ENCODE measurements at places on chromosomes 3 and 15.
A peak's percentile ranks its signal among the peaks of the same experiment; 100 is the strongest.

- no peak for DNase-seq
Observed at GRCh38 chr3:34582055-34582454, 783.6 kb downstream of the PDCD6IP start.

- DNase-seq, result no peak
Observed at GRCh38 chr3:111747490-111747889, 111.6 kb upstream of the PHLDB2 start.

DNA sequence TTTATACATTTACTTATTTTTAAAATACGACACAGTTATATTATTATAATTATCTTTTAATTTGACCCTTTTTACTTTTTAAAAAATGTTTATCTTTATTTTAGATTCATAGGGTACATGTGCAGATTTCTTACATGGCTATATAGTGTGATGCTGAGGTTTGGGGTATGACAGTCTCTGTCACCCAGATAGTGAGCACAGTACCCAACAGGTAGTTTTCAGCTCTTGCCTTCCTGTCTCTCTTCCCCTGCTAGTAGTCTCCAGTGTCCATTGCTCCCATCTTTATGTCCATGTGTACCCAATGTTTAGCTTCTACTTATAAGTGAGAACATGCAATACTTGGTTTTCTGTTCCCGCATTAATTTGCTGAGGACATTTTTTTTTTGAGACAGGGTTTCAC, 21.8 kb upstream of the KCNMB2 start:
- no peak for DNase-seq

DNA sequence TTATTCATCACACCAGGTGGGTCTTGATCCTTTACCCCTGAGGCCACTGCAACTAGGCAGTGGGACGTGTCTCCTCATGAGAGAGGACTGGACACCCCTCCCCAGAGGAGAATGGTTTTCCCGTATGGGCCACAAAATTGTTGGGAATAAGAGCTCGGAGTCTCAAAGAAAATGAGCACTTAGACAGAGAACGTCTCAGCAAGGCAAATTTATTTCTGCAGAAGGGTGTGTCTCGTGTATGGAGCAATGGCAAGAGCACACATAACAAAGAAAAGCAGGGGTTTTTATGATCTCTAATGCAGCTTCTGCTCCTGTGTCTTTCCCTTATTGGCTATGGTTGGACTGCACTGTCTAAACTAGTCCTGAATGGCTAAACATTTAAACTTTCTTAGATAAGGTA, 803.5 kb downstream of the PLOD2 start:
- DNase-seq, result no peak

- no peak for DNase-seq
Observed at GRCh38 chr3:184944241-184944640, 132.3 kb downstream of the VPS8 start.

DNA sequence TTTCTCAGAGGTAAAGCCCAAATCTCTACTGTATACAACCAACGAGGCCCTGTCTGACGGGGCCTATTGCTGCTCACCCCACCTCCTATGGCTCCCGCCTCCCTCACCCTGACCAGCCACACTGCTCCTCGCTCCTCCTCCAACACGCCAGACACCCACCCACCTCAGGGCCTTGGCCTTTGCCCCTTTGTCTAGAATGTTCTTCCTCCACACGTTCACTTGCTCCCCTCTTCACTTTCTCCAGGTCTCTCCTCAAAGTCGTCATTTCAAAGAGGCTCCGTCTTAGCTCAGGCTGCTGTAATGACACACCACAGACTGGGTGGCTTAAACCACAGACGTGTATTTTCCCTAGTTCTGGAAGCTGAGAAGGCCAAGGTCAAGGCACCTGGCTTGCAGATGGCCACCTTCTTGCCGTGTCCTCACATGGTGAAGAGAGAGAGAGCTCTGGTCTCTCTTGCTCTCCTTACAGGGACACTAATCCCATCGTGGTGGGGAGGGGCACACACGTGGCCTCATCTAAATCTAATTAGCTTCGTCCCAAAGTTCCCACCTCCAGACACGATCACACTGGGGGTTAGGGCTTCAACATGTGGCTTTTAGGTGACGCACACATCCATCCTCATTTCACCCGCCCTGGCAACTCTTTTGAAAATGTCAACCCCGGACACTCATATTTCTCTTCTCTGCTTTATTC, 98.2 kb downstream of the TLE3 start:
- no peak for DNase-seq

- DNase-seq, result peak; percentile 91
Observed at GRCh38 chr3:71415681-71416122, 167.8 kb downstream of the FOXP1 start.

DNA sequence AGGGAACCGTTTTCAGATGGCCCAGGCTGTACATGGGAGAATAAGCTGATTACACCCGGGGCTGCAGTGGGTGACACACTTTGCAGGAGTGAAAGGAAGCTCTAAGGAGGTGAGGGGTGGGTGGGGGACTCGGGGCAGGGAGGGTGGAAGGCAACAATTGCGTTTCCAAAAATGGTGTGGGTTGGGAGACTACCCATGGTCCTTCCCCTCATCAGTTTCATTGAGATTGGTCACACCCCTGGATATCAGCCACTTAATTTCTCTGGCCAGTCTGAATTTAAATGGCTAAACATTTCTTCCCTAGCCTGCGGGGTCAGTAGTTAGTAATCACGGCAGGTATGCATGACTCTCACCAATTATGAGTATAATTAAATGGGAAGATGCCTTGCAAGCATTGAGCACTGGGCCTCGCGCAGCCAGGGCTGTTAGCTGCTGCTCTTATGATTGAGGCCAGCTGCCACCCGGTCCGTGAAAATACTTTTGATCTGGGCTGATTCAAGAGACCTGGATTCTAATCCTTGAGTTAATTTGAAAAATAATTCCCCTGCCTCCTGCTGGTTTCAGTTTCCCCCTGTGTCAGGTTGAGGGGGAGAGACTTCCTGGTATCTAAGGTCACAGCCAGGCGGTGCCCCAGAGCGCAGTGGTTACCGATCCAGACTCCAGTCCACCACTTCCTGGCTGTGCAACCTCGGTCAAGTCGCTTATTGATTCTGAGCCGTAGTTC, 23.3 kb downstream of the SLC6A6 start:
- DNase-seq, result peak; percentile 79

DNA sequence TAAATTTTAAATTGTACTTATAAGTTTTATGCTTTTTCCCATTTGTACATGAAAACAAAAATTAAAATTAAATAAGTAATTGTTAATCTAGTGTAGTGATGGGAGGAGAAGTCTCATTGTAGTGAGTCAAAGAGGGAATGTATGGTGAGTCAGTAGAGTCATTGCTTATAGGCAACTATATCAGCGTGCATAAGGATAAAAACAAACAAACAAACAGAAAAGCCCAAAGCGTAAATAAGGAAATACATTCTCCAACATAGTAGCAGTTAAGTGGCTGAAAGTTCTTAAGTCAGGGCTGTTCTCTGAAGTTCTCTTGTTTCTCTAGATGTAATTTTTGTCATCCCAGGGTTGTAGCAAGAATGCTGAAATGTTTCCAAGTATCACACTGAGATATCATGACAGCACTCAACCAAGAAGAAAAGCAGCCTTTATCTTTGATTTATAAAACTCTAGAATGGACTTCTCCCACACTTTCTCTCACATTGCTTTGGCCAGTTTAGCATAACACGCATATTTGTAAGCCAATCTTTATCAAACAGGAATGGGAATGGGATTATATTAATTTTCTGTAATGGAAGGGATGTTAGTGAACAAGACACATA, 184.1 kb upstream of the TP63 start:
- no peak for DNase-seq

DNA sequence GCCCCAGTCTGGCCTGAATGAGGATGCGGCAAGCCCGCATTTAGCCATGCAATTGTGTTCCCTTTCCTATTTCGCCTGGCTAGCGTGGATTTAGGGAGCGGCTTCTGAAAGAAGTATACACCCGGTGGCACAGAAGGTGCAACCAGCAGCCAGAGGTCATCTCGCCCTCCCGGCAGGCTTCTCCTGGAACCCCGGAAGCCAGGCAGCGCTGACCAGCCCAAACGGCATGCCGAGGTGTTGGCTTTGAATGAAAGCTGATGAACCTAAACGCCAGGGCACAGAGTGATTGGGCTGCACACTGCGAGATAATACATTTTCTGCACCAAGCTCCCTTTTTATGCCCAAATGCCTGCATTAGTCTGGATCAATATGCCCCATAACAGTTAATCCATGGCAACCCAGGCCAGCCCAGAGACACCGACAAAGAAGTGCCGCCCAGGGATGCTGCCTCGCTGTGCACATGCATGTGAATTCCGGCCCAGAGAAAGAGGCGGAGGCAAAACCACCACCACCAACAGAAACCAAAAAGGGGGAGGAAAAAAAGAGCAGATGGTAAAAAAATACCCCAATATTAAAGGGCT, 1.4 kb downstream of the SRGAP3 start:
- peak; percentile 58 for DNase-seq

DNA sequence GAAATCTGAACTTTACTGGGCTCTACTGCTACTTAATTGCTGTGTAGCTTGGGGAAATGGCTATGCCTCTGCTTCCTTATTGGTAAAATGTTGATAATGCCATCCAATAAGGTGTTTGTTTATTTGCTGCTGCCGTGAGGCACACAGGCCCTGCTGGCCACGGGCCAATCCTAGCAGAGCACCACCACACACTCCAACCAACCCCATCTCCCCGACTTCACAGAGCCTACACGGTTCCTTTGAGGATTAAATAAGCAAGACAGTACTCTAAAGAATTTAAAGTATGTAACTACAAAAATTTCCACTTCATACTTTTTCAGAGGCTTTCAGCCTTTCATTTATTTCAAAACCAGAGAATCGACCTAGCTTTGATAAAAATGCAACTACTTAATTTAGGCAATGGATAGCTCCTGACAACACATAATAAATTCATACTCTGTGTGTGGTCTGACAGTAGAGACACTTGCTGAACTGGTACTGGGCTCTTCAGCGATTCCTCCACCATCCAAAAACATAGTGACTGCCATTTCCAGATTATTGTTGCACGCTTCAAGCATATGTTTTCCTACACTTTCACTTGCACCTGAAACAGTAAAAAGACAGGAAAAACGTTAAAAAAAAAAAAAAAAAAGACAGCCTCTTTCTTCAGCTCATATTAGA, 25.3 kb downstream of the UBXN7 start:
- DNase-seq, result no peak

- DNase-seq, result peak; percentile 82
Observed at GRCh38 chr3:190101320-190102011, 19.2 kb downstream of the P3H2 start.

DNA sequence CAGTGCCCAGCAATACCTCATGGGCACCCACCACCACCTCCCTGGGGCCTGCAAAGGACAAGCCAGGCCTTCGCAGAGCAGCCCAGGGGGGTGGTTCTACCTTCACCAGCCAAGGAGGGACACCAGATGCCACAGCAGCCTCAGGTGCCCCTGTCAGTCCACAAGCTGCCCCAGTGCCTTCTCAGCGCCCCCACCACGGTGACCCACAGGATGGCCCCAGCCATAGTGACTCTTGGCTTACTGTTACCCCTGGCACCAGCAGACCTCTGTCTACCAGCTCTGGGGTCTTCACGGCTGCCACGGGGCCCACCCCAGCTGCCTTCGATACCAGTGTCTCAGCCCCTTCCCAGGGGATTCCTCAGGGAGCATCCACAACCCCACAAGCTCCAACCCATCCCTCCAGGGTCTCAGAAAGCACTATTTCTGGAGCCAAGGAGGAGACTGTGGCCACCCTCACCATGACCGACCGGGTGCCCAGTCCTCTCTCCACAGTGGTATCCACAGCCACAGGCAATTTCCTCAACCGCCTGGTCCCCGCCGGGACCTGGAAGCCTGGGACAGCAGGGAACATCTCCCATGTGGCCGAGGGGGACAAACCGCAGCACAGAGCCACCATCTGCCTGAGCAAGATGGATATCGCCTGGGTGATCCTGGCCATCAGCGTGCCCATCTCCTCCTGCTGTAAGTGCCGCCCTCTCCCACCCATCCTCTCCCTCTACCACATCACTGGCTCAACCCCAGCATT, 19.2 kb upstream of the BFSP2 start:
- DNase-seq, result no peak
